ENCODE measurements at places on chromosomes 11 and 22.

DNA sequence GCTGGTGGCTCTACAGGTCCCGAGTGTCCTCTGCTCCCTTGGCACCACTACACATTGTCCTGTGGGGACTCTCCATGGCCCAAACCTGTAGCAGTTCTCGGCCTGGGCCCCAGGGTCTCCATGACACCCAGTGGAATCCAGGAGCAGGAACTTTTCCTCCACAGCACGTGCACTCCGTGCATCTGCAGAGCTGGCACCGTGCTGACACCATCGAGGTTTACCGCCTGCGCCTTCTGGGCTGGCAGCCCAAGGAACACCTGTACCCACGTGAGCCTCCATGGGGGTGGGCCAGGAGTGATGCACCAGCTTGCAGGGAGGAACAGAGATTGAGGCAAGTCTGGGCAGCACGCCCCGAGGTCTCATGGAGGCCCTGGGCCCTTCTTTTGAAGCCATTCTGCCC, 25.2 kb downstream of the TSPAN32 start:
- no peak for DNase-seq

- DNase-seq, result no peak
Observed at GRCh38 chr11:66842501-66842895, 743 bp upstream of the RCE1 start.

- no peak for DNase-seq
Observed at GRCh38 chr11:105229257-105229656, 89.7 kb upstream of the CARD18 start.

DNA sequence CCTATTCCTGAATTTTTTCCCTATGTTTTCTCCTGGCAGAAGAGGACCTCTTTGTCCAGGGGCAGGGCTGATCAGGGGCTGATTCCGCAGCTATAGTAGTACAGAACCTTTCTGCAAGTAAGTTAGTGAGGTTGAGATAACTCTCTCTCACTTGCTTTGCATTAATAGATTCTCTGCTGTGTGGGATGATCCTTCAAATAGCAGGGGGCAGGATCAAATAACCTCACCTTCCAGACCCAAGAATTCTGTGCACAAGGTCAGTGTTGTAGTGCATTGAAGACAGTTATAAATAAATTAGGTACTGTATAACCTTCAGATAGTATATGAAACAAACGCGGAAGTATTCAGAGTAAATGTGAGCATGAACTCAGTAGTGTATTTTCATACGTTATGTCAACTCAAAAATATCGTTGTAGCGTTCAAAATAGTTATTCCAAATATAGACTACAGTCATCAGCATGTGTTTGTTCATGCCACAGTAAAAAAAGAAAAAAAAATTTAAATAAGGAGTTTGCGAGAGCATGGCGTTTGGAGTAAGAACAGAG, 278 bp downstream of the MMP26 start:
- DNase-seq, result no peak

GRCh38 chr11:11039208-11039965, 181.5 kb upstream of the ZBED5 start:
- no peak for DNase-seq

GRCh38 chr11:86463120-86463519, 88.4 kb downstream of the CCDC81 start:
- no peak for DNase-seq

DNA sequence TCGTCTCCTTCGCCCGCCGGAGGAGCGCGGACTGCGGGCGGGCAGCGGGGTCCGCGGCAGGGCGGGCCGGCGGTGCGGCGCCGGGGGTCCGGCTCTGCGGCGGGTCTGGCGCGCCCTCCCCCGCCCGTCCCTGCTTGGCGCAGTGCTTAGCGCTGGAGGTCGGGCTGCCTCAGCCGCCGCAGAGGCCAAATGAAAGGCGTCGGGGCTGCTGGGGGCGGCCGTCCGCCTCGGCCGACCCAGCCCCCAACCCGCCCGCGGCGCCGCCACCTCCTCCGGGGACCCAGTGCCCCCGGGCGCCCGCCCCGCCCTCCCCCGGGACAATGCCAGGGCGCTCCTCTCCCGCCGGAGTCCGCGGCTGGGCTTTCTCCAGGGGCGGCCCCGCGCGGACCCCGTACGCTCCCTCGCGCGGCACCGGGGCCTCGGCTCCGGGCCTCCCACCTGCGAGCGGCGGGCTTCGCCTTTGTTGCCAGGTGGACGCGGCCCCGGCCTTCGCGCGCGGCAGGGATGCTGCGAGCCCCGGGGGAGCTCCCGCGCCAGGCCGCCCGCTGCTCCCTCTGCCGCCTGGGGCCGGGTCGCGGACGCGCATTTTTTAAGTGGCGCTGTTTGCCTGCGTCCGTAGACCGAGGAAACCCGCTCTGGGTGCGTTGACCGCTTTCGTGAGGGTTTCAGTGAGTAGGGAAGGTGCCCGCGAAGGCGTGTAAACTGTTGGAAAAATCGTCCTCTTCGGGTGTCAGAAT, 583 bp downstream of the APLP2 start:
- peak; percentile 27 for DNase-seq

DNA sequence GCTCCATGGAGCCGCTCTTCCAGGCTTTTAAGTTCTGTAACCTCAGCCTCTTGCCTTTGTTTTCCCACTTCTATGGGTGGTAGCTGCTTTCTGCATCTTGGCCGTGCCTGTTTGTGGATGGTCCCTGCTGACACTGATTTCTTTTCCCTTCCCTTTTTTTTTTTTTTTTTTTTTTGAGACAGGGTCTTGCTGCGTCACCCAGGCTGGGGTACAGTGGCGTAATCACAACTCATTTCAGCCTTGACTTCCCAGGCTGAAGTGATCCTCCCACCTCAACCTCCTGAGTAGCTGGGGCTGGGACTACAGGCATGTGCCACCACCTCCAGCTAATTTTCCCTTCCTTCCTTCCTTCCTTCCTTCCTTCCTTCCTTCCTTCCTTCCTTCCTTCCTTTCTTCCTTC, 57.7 kb upstream of the EP300 start:
- no peak for DNase-seq

DNA sequence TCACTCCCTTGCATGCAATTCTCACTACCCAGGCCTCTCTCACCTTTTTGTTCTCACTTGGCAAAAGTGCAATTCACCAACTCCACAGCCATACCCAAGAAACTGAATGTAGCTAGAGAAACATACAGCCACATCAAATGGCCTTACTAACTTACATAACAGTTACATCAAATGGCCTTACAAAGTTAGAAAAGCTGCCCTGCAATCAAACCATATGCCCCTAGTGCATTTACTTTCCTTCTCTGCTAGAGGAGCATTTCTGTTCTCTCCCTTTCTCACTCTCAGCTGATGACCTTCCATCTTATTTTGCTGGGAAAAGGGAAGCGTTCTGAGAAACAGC, 10.3 kb downstream of the PRCP start:
- DNase-seq, result no peak

GRCh38 chr22:26023104-26023775, 146.0 kb upstream of the SEZ6L start:
- DNase-seq, result no peak

DNA sequence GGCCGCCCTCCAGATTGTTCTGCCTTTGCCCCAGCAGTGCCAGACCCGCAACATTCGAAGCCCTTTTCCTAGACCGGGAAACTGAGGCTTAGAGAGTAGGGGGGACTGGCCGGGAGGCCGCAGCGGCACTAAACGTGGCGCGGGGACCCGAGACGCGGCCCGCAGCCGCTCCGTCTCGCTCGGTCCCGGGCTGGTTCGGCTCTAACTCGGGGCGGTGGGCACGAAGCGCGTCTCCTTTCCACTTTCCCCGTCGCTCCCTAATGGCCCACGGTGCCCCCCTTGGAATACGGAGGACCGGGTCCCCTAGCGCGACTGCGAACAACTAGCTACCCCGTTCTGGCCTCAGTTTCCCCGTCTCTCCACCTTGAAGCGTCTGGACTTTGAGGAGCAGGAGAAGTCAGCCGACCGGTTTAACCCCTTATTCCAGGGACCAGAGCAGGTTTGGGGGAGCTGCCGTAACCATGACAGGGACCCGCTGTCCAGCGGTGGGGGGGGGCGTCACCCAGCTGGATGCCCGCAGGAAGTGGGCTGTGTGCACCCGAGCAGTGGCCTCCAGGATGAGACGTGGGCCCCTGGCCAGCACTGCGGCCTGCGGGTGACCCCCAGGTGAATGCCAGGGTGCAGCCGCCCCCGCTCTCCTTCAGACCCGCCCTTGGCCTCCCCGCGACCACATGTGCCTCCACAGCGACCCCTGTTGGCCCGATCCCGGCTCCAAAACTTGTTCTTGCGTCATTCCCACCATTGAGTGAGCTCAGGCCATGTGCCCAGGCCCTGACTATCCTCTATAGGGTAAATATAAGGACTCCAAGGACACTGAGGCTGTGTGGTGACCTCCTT, 1.1 kb downstream of the CDC42EP1 start:
- peak; percentile 76 for DNase-seq

DNA sequence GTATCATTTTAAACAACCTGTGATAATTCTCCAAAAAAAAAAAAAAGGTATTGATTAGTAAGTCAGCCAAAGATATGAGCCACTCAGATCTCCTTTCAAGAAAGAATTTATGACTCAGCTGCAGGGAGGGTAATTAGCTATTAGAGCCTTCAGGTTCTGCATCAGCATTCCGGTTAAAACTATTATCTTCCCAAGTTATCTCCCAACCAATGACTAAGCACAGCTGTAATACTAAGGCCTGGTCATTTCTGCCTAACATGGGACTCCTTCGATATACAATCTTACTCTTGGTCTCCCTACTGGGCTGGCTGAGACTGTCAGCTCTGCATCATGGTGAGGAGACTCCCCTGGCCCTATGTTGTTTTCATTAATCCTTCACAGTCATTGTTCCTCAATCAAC, 60.4 kb downstream of the SBF2 start:
- no peak for DNase-seq

DNA sequence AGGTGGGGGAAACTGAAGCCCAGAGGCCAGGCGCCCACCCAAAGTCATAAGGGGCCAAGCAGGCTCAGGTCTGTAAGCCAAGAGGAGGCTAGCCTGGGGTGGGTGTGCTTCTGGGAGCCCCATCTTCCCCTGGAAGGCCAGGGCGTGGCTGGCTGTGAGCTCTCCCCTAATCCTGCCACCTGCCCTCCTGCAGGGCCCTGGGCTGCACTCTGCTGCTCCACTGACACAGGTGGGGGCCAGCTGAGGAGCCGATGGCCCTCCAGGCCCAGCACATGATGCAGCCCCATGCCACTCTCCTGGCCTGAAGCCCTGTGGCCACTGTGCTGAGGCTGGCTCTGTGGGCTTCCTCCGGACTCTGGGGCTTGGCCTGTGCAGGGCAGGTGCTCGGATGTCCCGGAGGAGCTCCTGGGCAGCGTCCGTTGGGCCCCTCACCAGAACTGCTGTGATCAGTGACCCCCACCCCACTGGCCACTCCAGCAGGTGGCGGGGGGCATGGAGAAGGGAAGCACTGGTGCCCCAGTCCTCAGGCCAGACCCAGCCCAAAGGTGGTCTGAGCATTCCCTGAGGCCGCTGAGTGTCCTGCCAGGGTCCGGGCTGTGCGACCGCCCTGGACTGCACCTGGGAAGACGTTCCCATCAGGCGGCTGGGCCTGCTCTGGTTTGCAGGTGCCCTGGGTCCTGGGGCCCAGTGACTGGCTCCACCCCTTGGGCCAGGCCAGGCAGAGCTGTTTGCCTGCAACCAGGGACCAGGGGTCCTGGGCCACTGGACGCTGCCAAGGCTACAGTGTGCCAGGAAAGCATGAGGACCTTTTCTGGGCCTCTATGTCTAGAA, 8.5 kb downstream of the PIM3 start:
- no peak for DNase-seq

DNA sequence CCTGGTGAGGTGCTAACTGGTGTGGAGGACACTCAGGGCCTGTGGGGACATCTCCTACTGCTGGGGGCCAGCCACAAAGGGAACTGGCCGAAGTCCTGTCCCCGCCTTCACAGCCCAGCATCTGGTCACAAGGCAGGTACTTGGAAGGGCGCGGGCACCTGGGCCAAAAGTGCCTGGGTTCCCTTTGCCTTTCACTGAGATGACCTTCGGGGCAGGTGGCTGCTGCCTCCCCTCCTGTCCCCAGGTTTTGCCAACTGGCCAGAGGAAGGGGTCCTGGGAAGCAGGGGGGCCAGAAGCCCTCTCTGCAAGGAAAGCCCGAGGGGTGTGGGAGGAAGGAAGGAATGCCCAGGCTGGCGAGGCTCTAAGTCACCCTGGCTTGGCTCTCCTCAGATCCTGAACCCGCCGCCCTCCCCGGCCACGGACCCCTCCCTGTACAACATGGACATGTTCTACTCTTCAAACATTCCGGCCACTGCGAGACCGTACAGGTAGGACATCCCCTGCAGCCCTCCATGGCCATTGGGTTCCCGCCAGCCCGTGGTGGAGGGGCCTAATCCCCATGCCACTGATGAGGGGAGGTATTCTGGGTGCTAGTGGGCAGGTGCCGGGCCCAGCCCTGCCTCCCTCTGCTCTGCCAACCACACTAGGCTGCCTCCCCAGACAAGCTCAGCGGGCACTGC, 14.4 kb upstream of the PPP6R3 start:
- DNase-seq, result no peak

- no peak for DNase-seq
Observed at GRCh38 chr11:19244621-19245020, 3.9 kb upstream of the E2F8 start.
